Renal cortex interstitium (tissue), 15 donors: ENCODE measurements at places on chromosomes 2 and 18. TPM values are rescaled to one million over a fixed set of nuclear protein-coding genes. Genes with fewer than 3 reads are reported as not detected.

Gene PDE1A
- polyA plus RNA-seq: 25.3 TPM

Gene SCG2
- 0.37 TPM for polyA plus RNA-seq

Gene DSG3
- not detected for polyA plus RNA-seq

Gene SFTPB
- polyA plus RNA-seq: 0.07 TPM

Gene RBMS1
- 150 TPM for polyA plus RNA-seq

DNA sequence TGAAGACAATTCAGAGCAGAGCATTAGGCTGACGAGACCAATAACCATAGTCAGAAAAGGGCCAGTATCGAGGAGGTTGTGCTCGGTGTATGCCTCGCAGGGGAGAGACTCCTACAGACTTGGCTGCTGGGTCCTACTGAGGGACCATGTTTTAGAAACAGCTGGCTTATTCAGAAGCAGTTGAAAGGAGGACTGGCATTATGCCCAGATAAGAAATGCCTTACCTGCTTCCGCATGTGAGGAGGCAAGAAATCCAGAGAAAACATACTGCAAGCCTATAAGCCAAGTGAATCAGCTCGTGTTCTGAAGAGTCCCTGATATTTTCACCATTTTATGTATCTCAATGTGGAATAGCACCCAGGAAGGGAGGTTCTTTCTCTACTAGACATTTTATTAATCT is 434.7 kb downstream of the GRB14 start:
- no peak for DNase-seq
